GDM1 (cell line): ENCODE measurements at places on chromosomes 6 and 20.

DNA sequence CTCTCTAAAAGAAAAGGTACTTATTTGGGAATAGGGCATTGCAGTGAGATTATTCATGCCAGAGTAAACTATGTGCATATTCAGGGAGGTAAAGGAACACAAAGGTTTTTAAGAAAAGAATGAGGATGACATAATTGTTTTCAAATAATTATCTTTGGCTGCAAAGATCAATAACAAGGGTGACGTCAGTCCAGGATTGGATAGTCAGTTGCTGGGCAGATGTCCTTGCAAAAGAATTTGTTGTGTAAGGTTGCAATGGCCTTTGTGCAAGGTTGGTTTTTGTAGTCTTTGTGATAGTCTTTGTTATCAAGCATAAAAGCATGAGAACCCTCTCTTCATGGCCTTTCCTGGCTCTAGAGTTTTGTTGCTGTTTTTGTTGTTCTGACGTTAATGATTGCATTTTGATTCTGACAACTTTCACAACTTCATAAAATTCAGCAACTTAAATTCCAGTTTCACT, 17.7 kb downstream of the LOC128125822 start:
- DNase-seq, result no peak

DNA sequence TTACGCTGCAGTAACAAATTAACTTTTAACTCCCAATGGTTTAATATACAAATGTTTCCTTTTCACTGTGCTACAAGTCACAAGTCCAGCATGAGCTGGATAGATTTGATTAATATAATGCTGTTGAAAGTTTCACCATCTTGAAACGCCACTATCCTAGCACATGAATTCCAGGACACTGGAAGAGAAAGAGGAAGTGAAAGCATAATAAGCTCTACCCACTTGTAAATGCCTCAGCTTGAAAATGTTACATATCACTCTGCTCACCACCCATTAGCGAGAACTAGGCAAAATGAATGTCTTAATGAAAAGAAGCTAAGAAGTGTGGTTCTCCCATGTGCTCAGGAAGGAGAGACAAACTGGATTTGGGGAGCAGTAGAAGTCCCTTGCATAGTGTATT, 46.9 kb downstream of the PCSK2 start:
- DNase-seq, result no peak

GRCh38 chr6:12009876-12010634, 2.1 kb upstream of the HIVEP1 start:
- DNase-seq, result no peak

DNA sequence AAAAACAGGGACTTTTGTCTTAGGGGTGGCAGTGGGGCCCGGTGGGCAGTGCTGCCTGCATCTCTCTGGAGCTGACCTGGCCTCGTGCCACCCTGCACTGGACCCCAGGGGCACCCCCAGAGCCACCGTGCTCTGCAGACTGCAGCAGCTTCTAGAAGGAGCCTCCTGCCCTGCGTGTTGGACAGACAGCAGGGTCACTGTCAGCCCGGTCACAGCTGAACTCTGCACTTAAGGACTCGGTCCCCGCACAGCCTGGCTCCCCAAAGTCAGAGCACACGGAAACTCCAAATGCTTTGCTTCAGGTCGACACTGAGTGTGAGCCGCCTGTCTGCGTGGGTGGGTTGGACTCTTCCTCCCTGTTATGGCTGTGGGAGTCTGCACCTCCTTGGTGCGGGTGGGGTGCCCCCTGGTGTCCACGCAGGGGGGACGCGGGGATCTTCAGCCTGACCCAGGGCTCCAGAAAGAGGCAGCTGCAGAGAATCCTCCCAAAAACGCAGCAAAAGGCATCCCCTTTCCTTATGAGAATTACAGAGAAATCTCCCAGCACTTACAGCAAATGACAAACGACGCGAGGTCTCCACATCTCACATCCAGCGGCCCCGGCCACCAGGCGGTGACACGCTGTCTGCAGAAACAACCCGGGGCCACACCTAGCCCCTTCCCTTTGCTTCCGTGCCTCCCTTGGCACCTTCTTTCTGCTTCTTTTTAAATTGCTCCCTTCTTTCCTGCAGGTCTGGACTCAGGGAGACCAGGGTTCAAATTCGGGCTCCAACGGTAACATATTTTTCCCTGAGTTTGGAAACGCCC, 36.3 kb upstream of the DACT2 start:
- DNase-seq, result no peak

- DNase-seq, result no peak
Measured at GRCh38 chr6:74505391-74505790, 700.5 kb downstream of the COL12A1 start.

DNA sequence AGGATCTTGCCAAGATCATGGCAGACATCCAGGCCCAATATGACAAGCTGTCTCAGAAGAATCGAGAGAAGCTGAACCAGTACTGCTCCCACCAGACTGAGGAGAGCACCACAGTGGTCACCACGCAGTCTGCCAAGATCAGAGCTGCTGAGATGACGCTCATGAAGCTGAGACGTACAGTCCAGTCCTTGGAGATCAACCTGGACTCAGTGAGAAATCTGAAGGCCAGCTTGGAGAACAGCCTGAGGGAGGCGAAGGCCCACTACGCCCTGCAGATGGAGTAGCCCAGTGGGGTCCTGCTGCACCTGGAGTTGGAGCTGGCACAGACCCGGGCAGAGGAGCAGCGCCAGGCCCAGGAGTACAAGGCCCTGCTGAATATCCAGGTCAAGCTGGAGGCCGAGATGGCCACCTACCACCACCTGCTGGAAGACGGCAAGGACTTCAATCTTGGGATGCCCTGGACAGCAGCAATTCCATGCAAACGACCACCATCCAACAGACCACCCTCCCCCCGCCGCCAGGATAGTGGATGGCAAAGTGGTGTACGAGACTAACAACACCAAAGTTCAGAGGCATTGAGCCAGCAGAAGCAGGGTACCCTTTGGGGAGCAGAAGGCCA, 44.7 kb upstream of the GRM4 start:
- no peak for DNase-seq

DNA sequence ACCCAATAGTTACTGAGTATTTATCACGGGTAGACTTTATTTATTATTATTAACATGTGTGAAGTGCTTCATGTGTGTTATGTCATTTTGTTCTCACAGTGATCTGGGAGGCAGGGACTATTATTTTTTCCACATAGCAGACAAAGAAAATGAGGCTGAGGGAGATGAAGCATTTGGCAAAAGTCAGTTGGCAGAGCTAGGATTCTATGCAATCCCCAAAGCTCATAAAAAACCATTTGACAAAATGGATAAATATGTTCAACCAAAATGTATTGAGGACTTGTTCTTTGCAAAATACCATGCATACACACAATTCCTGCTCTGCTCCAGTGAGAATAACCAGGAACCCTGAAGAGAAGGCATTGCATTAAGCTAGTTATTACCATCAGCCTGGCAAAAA, 184.4 kb downstream of the HS3ST5 start:
- DNase-seq, result no peak
